ENCODE measurements at places on chromosomes 3 and 15.

DNA sequence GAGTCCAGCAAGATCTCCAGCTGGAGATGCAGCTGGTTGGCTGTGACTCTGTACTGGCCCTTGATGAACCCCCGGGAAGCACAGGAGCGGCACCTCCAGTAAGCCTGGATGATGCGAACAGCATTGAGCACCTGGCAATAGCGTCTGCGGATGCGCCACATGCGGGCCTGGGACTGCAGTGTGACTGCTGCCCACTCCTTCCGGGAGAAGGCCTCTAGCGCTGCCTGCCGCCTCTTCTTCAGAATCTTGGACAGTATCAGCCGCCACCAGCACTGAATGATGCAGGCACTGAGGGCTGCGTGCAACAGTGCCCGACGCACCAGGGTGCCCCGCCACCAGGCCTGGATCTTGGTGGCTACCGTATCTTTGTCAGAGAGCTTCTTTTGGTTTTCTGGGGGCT lies 8.2 kb downstream of the IQCF1 start:
- no peak for DNase-seq

DNA sequence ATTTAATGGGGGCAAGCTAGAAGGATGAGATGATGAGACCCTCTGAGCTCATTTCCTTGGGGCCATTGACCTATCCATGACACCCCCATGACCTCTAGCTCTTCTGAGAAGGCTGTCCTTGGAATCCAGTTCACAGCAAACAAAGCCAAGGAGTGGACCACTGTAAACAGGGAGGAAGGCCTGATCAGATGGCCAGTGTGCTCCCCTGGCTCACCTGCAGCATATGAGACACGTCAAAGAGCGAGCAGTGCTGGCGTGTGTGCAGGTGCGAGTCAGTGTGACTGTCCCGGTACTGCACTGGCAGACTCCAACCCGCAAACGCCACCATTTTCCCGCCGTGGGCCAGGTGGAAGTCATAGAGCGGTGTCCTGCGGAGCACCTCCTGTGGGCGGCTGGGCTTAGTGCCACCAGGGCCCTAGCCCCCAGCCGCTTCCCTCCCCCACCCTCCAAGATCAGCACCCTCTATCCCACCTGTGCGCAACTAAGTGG lies 339 bp downstream of the AMT start:
- DNase-seq = no peak

DNA sequence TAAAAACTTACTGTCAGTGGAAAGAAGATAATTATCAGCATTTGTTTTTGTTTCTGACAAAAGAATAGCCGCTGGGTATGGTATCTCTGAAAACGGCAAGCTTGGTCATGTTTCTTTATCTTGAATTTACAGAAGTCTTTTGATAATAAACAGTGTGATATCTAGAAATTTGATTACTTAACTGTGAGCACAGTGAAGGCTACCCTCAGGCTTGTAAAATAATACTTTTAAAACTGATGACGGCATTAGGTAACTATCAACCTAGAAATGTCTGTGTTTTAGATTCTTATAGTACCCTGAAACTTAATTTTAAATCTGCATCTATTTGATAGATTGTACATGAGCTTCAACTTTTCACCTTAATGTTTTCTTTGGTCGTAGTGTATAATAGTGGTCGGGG lies 43.4 kb downstream of the NSUN3 start:
- DNase-seq = no peak

- DNase-seq = no peak
These were observed 55.8 kb downstream of the POLR2M start for GRCh38 chr15:57762302-57762701.

DNA sequence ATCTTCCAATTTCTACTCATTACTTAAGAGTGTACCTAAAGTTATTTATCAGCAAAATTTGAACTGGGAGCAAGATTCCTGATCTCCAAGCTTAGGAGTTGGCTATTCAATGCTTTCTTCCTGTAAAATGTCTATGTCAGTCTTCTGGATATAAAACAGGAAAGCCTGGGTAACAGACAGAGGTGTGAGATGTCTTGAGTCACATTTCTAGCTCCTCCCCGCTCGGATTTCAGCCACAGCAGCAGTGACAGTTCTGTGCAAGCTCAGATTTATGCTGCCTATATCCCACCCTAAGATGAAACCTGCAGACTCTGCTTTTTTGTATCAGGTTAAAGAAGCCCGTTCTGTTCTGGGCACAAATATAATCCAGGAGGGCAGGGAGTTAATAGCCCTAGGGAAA lies 2.1 kb upstream of the ARMC8 start:
- no peak for DNase-seq

DNA sequence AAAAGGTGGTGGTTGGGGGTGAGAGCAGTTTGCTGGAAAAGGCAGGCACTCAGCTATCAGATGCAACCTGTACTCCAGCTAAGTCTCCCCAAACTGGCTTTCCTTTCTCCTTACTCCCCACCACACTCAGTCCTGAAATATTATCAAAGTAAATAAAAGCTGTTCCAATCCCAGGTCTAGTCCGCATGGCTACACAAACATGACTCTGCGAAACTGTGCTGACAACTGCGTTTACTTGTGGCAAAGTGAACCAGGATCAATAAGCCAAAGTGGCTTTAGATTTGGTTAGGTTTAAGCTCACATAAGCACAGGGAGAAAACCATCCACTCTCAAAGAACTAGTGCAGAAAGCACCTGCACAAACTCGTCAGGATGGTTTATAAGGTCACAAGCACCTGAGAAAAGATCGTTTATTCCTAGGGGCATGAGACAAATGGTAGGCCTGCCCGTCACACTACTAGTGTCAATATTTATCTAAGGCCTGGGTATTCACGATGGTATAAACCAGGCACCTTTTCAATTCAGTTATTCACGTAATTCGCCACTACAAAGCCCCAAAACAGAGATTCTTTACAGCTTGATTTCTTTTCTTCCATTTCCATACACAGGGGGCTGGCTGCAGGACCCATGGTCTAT lies 25.3 kb downstream of the LRIG1 start:
- peak; percentile 49 for DNase-seq

- no peak for DNase-seq
These were observed 74.9 kb upstream of the PPIB start for GRCh38 chr15:64237677-64238076.

DNA sequence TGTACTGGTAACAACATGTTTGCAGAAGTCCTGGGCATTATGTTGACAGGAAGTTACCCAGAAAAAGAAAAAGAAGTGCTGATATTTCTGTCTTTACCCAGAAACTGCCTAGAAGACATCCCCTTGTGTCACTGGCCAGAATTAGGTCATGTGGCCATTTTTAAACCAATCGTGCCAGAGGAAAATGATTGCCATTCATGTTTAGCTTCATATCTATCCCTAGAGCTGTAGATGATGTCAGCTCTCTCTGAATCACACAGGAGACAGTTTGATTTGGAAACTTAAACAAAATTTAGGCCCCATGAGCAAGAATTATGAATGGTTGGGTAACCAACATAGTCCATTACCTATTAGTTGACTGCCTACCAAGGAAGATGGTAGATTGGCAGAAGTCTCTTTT lies 8.9 kb upstream of the PLOD2 start:
- no peak for DNase-seq

DNA sequence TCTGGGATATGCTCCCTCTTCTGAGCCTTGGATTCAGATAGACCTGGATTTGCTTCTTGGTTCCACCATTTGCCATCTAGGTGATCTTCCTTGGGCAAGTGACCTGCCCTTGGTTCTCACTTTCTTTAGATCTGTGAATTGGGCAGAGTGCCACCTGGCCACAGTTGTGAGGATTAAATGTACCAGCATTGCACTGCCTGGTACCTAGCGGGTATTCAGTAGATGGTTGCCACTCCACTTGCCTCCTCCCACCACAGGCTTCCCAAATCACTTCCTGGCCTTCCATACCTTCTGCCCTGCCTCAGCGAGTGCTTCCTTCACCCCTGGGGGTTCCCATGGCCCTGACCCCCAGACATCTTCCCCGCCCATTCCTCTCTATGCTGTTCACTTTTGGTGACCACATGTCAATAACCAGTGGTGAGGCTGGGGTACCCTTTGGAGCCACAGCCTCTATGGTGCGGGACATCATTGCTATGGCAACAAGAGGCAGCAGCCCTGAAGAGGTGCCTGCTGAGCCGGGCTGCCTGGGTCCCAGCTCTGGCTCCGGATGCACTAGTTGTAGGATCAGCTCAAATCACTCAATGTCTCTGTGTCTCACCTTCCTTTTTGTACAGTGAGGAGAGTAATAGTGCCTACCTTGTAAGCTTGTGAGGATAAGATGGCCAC lies 40.5 kb downstream of the CMTM7 start:
- DNase-seq = no peak

GRCh38 chr15:27622371-27622770 lies 476.7 kb downstream of the OCA2 start:
- DNase-seq = no peak

- DNase-seq = peak; percentile 44
These were observed 716 bp downstream of the SMC4 start for GRCh38 chr3:160400030-160400701.

GRCh38 chr15:95929232-95929846 lies 401.2 kb upstream of the NR2F2 start:
- DNase-seq = no peak

DNA sequence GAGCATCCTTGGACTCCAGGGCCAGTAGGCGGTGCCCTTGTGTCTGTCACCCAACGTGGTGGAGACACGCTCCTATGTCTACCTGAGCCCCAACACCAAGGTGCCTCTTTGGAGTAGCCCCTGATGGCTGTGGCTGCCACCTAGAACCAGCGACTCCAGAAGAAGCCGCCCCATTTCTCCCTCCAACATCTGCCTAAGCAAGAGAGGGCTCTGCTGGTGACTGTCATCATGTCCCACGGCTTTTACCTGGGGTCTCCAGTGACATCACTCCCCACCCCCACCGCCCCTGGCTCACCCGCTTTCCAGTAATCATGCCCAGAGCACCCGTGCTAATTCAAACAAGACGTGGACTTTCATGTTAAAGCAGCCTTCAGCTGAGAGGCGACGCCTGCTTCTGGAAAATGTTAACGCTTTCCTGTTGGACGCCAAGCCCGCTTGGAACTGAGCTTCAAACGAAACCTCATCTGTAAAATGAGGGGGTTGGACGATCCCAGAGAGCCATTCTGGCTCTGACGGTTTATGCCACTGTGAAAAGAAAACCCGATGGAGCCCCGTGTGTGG lies 57.0 kb downstream of the ISG20 start:
- DNase-seq = no peak

GRCh38 chr3:81459733-81460132 lies 301.7 kb downstream of the GBE1 start:
- no peak for DNase-seq

GRCh38 chr3:37703626-37704025 lies 158.1 kb upstream of the CTDSPL start:
- no peak for DNase-seq

DNA sequence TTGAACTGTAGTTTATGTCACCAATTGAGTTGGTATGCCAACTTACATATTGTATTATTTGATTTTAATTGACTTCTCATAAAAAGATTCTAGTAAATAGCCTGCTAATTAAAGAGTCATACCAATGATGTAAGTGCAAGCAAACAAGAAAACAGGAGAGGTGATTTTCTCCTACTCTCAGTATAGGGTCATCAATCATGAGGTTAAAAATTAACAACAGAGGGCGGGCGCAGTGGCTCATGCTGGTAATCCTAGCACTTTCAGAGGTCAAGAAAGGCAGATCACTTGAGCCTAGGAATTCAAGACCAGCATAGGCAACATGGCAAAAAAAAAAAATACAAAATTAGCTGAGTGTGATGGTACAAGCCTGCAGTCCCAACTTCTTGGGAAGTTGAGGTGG lies 108.7 kb downstream of the MYO9A start:
- DNase-seq = no peak

- no peak for DNase-seq
These were observed 142.3 kb downstream of the KLHL25 start for GRCh38 chr15:85652457-85652856.

GRCh38 chr3:123229145-123229544 lies 27.4 kb downstream of the SEC22A start:
- peak; percentile 37 for DNase-seq

DNA sequence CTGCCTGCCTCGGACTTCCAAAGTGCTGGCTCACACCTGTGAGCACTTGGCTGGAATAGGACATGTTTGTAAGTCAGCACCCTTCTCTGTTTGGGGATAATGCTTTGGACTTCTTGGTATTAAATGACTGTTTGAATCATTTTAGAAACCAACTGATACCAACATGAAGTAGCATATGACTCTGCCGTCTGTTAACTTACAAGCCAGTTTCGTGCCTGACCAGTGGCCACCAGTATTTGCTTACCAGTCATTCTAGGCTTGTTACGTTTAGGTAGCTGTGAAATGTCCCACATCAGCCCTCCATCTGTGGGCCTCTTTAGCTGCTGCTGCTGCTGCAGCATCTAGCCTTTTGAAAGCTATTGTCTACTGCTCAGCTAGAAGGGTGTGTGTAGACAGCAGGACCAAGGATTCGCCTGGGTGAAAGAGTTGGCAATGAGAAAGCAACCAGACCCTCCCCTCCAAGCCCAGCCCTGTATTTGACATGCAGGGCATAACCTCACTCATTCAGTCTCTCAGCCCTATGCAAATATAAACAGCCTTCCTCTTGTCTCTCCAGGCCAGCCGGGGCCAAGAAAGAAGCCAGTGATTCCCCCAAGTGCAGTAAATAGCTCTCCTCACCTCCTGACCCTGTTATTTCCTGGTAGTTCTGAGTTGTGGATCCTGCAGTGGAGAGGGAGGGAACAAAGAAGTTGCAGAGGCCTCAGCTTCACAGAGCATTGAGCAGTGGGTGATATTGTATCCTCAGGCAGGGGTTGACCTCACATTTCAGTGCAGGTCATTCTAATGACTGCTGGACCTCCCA lies 51.0 kb downstream of the NKIRAS1 start:
- no peak for DNase-seq

- DNase-seq = no peak
These were observed 256.2 kb upstream of the ATP10A start for GRCh38 chr15:26119322-26119721.

DNA sequence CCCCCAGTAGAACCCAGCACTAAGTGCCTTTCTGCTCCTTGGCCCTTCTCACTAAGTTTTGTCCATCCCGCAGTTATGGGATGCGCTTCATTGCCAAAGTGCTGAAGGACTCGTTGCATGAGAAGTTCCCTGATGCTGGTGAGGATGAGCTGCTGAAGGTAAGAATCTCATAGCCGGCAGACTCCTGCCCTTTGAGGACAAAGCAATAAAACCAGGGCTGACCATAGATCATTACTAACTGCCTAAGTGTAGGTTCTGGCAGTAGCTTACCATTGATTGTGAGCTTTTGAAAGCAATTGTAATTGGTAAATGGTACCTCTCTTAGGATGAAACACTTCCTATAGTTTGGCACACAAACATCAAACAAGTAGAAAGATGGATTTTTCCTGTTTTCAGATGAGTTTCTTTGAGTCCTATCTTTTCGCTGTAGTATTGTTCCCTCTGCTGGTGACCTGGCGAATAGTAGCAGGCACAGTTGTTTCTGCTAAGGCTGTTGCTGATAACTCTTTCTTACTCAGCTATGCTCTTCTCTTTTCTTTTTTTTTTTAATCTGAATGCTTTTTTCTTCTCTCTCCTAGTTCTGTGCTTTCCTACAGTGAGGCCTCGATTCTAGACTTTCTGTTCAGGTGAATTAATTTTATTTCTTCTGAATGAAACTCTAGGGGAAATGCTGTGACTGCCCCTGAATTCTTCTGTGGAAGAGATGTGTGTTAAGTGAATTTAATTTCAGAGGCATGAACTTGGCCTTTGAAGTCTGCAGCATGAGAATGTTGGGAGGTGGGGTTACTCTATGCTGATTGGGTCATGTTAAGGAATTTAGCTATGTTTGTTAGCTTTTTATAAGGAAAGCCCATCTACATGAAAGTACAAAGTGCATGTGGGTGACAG lies 47.4 kb upstream of the CRTC3 start:
- peak; percentile 57 for DNase-seq

Measured in NCI-H2171 treated with DMSO at 0.1 percent for 48 hours (cell line).